Activated T-cell treated with anti-CD3 and anti-CD28 coated beads for 48 hours (primary cell): ENCODE measurements at places on chromosomes 7 and 10.

GRCh38 chr7:89023877-89024276, 228.3 kb upstream of the TEX47 start:
- no peak for DNase-seq

- DNase-seq, result no peak
These were observed 16.5 kb downstream of the MAT1A start for GRCh38 chr10:80272793-80273522.

DNA sequence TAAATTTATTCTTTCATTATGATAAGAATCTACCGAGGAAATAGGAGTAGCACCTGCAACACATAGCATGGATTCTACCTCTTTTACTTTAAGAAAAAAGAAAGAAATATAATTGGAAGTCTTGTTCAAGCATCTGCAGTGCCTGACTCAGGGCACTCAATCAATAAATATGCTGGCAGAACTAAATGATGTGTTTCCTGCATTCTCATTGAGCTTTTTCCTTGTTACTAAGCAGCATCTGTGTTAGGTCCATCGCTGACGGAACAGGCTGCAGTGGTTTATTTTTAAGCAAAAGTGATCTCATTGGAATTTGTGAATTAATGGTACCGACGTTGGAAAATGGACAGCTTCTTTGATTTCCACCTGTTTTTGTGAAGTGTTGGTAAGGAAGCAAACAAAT, 417.5 kb downstream of the DPP6 start:
- DNase-seq, result no peak

DNA sequence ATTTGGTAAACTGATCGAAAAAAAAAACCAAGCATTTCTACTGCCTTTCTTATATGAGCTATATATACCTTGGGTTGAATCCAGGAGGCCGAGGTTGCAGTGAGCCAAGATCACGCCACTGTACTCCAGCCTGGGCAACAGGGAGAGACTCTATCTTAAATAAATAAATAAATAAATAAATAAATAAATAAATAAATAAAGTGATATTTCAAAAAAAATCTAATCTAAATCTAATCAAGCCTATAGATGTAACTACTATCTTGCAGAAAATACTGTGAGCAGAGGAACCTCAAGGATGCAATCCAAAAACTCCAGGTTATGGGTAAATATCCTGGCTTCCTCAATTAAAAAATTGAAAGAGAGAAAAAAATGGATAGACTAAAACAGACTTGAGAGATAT, 71.2 kb upstream of the SLF2 start:
- DNase-seq, result no peak

GRCh38 chr7:38656968-38657367, 25.8 kb upstream of the AMPH start:
- no peak for DNase-seq

DNA sequence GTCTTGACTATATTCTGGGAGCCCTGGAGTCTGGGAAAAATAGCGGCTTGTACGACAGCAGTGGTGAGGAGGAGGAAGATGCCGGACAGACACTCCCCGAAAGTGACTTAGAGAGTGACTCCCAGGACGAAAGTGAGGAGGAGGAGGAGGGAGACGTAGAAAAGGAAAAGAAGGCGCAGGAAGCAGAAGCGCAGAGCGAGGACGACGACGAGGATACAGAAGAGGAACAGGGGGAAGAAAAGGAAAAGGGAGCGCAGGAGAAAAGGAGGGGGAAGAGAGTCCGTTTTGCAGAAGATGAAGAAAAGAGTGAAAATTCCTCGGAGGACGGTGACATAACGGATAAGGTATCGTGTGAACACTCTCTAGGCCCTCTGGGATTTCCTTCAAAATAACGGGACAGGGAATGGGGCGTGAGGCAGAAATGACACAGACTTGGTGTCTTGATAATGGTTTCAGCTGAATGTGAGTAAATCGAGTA, 908 bp downstream of the NOM1 start:
- no peak for DNase-seq

- no peak for DNase-seq
These were observed 976 bp downstream of the ABCF2 start for GRCh38 chr7:151225948-151226510.

DNA sequence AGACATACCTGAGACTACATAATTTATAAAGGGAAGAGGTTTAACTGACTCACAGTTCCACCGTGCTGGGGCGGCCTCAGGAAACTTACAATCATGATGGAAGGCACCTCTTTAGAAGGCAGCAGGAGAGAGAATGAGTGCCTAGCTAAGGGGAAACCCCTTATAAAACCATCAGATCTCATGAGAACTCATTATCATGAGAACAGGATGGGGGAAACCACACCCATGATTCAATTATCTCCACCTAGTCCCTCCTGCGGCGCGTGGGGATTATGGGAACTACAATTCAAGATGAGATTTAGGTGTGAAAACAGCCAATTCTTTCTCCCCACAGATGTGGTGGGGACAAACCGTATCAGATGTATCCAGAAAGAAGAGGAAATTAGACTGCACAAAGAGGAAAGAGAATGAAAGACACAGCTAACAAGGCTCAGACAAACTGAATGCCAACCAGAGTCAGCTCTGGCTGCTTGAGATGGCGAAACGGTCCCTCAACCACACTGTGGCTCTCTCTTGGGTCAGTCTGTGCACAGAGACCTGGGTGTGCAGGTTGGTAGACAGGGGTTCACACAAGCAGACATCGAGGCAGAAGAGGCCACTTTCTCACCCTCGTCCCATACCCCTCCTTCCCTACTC, 375.6 kb downstream of the SFMBT2 start:
- peak; percentile 32 for DNase-seq

DNA sequence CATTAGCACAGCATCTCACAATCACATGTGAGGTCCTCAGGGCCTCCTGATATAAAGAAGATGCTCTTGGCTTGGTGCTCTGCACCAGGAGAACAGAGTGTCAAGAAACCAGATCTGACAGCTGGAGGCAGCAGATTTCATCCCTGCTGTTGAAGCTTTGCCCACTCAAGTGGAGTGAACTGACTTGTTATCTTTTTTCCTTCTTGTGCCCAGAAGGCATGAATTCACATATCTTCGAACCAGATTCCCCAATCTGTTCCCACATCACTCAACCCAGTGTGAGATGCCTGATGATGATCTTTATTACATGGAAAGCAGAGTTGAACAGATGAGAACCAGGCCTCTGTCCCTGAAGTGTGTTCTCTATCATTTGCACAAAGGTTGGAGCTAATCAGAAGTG, 521.0 kb downstream of the SORCS1 start:
- DNase-seq, result no peak

GRCh38 chr7:84949501-84949900, 237.4 kb downstream of the SEMA3D start:
- no peak for DNase-seq

DNA sequence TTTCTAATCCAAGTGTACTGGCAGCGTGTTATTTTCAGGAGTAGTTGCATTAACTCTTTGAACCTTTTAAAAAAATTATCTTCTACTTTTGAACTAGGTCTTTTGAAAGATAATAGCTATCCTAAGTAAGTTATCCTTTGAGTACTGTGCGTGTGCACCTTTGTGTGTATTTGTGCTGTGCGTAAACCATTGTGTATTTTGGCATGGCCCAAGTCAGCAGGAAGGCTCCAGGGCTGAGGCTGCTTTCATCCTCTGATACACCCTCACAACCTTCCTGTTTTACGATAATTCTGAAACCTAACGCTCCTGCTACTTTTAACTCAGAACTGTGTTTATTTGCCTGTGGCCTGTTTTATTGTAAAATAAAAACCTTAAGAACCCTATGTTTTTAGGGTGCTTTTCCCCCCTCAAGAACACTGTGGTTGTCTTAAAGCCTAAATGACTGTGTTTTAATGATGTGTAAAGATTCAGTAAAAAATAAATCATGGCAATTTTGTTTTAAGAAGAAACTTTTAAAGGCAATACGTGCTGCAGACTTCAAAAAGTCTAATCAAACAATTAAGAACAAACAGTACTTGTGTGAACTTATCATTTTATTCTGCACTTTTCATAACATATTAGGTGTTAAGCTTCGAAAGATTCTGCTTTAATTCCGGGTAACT, 57.5 kb downstream of the HDAC9 start:
- no peak for DNase-seq

DNA sequence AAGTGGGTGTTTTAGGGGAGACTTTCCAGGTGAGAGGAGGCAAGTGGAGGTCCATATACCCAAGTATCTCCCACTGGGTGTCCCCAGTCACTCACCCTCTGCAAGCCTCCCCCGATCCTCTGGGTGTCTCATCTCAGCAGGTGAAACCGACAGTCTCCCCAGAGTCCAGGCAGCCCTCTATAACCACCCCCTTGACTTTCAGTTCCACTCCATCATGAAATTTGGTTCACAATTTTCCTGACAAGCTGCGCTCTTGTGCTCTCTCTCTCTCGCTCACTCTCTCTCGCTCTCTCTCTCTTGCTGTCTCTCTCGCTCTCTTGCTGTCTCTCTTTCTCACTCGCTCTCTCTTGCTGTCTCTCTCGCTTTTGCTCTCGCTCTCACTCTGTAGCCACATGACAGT, 8.1 kb upstream of the RABGEF1 start:
- no peak for DNase-seq

GRCh38 chr10:36675458-36675880, 449.9 kb upstream of the ANKRD30A start:
- no peak for DNase-seq

GRCh38 chr7:14691597-14692203, 210.9 kb downstream of the DGKB start:
- peak; percentile 9 for DNase-seq

DNA sequence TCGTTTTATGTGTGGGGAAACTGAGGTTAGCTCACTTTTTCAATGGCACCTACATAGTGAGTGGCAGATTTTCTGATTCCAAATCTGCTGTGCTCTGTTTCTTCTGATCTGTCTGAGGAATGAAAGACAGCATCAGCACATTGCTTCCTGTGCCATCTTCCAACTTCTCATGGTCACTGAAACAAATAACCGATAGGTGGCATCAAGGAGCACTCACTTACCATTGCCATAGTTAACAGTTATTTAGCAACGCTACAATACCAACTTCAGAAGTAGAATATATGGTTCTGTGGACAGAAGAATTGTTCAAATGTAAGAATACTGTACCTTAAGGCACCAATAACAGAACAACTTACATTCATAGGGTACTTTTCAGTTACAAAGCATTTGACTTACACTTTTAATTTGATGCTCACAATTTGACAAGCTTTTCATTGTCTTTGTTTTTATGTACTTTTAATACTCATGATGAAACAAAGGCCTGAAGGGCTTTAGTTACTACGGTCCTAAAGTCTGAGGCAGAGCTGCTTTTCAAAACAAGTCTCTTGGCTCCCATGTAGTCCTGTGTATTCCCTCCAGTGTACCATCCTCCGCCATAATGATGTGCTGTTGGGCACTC, 228.9 kb upstream of the TCF7L2 start:
- DNase-seq, result no peak

DNA sequence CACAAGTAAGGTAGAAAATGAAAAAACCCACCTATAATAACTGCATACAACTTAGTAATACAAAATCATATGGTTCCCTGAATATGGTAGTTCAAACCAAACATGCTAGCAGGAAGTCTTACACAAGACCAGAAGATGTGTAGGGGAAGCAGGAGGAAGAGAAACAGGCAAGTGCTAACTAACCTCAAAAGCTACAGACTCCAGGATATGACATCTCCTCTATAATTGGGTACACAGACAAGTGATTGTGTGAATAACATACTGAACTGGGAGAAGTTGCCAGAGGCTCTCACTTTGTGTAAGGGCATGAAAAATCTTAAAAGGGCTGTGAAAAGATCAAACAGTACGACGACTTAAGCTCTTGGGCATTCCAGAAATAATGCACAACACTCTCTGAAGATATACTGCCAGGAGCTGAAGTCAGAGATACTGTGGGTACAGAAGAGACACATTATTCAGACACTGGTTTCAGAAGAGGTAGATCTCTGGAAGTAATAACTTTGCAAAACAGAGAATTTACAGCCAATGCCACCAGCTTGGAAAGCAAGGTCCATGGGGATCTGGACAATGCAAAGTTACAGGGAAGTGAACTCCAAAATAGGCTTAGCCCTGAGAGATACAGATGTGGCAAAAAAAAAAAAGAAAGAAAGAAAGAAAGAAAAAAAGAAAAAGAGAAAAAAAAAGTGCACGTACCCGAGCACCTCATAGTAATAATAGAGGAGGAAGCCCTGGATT, 767.2 kb downstream of the TNS3 start:
- no peak for DNase-seq

- no peak for DNase-seq
These were observed 1407.5 kb upstream of the LRRTM3 start for GRCh38 chr10:65518379-65518778.

- DNase-seq, result no peak
These were observed 806.9 kb upstream of the SORCS1 start for GRCh38 chr10:107971411-107971810.

- DNase-seq, result no peak
These were observed 230.2 kb upstream of the AKR1E2 start for GRCh38 chr10:4595719-4596319.

- DNase-seq, result no peak
These were observed 35.6 kb upstream of the CHCHD3 start for GRCh38 chr7:133117452-133117851.

DNA sequence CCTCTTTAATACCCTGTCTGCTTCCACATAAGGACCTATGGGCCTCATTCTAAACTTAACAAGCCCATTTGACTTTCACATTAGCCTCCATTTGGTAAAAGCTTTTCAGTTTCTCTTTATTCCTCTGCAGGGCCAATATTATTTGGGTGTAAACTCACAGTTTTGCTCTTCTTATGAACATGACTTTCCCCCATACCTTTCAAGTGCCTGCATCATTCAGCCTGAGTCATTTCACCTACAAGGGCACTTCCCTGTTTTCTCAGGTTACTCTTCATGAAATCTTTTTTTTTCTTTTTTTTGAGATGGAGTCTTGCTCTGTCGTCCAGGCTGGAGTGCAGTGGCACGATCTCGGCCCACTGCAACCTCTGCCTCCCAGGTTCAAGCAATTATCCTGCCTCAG, 1258.1 kb upstream of the CELF2 start:
- DNase-seq, result no peak

GRCh38 chr7:15279640-15280039, 282.2 kb downstream of the AGMO start:
- DNase-seq, result no peak

- no peak for DNase-seq
These were observed 106.6 kb downstream of the POU6F2 start for GRCh38 chr7:39084349-39084748.

- no peak for DNase-seq
These were observed 83.7 kb downstream of the SLC16A9 start for GRCh38 chr10:59625721-59626522.

GRCh38 chr10:122062831-122063674, 74.1 kb downstream of the TACC2 start:
- no peak for DNase-seq

DNA sequence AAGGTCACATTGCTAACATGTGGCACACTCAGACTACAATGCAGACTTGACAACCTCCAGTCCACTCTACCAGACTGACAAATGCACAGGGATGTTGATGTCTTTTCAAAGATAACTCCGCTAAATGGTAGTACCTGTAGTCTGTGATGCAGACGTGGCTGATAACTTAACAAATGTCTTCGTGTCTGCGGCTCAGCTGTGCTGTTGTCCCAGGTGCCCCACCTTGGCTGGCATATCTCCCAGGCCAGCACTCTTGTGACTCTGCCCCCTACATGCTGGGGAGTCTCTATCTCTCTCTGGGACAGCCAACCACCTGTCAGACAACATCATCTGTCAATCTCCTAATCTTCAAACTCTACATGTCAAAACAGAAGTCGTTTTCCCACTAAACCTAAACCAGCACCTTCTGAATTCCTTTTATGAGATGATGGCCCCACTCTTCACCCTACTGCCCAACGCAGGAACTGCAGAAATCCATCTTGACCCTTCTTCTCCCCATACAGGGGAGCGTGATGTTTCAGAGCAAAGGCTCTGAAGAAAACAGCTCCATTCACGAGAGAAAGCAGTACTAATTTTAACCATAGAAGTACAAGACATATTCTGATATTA, 156.4 kb downstream of the USP6NL start:
- no peak for DNase-seq
